ENCODE measurements at places on chromosomes 5 and 9.

- H3K4me3 ChIP-seq = no peak overlapping the region
- DNase-seq = no peak
- H3K36me3 ChIP-seq = no peaks in the 10 kb centered on the region
Measured at GRCh38 chr5:95590880-95591279, 29.0 kb upstream of the GPR150 start.

DNA sequence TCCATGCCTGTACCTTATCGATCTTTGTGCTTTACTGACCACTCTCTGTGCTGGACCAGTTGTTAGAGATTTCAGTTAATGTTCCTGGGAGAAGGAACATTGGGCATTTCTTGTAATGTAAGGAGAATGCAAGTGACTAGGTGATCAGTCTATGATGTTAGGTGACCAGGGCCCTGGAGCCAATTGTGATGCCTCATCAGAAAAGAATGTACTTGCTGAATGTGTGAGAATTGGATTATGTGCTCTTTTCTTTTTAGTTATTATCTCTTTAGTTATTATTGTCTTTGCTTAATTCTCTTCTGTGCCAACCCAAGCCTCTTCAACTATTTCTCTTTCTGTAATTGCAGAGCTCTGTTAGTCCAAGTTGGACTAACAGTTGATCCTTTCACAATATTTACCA, 92.9 kb downstream of the LRRC70 start:
- H3K4me1 ChIP-seq = no peaks in the 10 kb centered on the region
- no peaks in the 10 kb centered on the region for H3K36me3 ChIP-seq
- H3K27me3 ChIP-seq = no peaks in the 10 kb centered on the region
- H3K4me3 ChIP-seq = no peak overlapping the region
- no peak for DNase-seq

DNA sequence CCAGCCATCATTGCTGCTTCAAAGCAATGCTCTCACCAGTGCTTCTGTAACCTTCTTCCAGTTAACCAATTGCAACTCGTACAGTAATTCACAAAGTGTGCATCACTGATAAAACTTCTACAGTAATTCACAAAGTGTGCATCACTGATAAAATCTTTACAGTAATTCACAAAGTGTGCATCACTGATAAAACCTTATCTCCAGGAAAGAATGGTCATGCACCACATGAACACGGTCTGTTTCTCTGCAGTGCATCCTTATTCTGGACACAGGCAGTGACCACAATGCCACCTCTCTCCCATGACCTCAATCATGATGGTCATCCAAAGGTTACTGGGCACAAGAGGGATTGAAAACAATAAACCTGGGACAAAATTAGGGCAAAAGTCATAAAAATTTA, 153.6 kb downstream of the TSSK1B start:
- H3K36me3 ChIP-seq = no peaks in the 10 kb centered on the region
- H3K27me3 ChIP-seq = no peaks in the 10 kb centered on the region
- H3K4me3 ChIP-seq = no peak overlapping the region
- DNase-seq = no peak

- no peak for DNase-seq
- no peak overlapping the region for H3K4me3 ChIP-seq
- H3K27me3 ChIP-seq = no peaks in the 10 kb centered on the region
- H3K4me1 ChIP-seq = no peaks in the 10 kb centered on the region
Measured at GRCh38 chr9:116674210-116674980, 12.7 kb upstream of the TRIM32 start.

GRCh38 chr5:61051267-61051666, 106.3 kb downstream of the NDUFAF2 start:
- no peaks in the 10 kb centered on the region for H3K27me3 ChIP-seq
- no peak overlapping the region for H3K4me3 ChIP-seq
- no peaks in the 10 kb centered on the region for H3K4me1 ChIP-seq
- no peaks in the 10 kb centered on the region for H3K36me3 ChIP-seq

- no peaks in the 10 kb centered on the region for H3K27me3 ChIP-seq
- H3K36me3 ChIP-seq = no peaks in the 10 kb centered on the region
- H3K27ac ChIP-seq = no peak overlapping the region
- H3K4me1 ChIP-seq = peaks cover 55% of the 10 kb centered on the region
- no peak overlapping the region for H3K4me3 ChIP-seq
Measured at GRCh38 chr9:71764463-71764862, 3.9 kb downstream of the CEMIP2 start.

- peak overlapping the region; percentile 38 for H3K27ac ChIP-seq
- H3K4me1 ChIP-seq = peaks cover 6% of the 10 kb centered on the region
- no peaks in the 10 kb centered on the region for H3K27me3 ChIP-seq
- no peak overlapping the region for H3K4me3 ChIP-seq
Measured at GRCh38 chr5:79147076-79147475, 35.5 kb downstream of the BHMT start.

DNA sequence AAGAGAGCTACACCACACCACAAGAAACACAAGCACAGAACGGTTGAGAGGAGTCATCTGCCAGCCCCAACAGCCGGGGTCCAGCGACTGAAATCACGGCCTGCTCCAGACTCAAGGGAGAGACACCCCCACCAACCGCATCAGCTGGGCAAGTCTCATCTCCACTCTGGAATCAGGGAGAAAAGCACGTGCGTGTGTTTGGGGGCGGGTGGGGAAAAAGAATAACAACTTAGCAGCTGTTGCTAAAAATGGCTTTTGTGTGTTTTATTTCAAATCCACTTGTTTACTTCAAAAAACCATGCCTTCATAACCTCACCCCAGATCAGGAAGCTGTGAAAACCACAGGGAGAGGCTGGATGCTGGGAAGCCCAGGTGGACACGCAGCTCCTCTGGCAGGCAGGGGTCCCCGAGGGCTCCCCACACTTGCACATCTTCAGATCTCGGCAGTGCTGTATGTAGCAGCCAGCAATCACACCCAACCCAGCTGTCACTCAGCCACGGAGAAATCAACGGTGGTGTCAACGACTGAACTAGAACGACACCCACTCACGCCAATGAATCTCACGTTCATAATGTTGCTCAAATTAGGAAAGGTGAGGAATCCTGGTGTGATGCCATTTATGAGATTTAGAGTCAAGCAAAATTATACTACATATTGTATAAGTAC, 19.0 kb downstream of the PNPLA7 start:
- no peak for DNase-seq
- peaks cover 5% of the 10 kb centered on the region for H3K4me1 ChIP-seq
- H3K27me3 ChIP-seq = no peaks in the 10 kb centered on the region
- no peak overlapping the region for H3K27ac ChIP-seq

GRCh38 chr9:90907790-90908189, 106.2 kb downstream of the SYK start:
- no peak overlapping the region for H3K27ac ChIP-seq
- H3K27me3 ChIP-seq = no peaks in the 10 kb centered on the region
- no peaks in the 10 kb centered on the region for H3K4me1 ChIP-seq
- DNase-seq = no peak
- no peak overlapping the region for H3K4me3 ChIP-seq
- H3K36me3 ChIP-seq = no peaks in the 10 kb centered on the region

GRCh38 chr9:127154003-127154389, 31.6 kb upstream of the ANGPTL2 start:
- DNase-seq = no peak
- H3K36me3 ChIP-seq = no peaks in the 10 kb centered on the region
- H3K4me3 ChIP-seq = no peak overlapping the region
- peak overlapping the region; percentile 77 for H3K27ac ChIP-seq
- no peaks in the 10 kb centered on the region for H3K27me3 ChIP-seq
- H3K4me1 ChIP-seq = peaks cover 18% of the 10 kb centered on the region

GRCh38 chr9:118532592-118532991, 828.4 kb downstream of the TLR4 start:
- H3K4me3 ChIP-seq = no peak overlapping the region
- no peaks in the 10 kb centered on the region for H3K36me3 ChIP-seq
- H3K4me1 ChIP-seq = peaks cover 6% of the 10 kb centered on the region
- H3K27me3 ChIP-seq = no peaks in the 10 kb centered on the region

DNA sequence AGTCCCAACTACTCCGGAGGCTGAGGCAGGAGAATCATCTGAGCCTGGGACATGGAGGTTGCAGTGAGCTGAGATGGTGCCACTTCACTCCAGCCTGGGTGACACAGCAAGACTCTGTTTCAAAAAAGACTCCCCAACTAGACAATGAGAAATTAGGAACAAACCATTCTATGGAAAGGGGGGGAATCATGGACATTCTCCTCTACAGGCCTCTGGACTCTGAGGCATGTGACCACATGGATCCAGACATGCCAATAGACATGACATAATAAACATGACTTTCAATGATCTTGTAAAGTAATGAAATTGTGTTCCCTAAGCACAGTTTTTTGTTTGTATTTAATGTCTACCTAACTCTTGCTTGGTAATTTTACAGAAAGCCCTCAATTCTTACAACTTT, 8.8 kb downstream of the HOMER1 start:
- DNase-seq = no peak
- H3K4me1 ChIP-seq = peaks cover 35% of the 10 kb centered on the region
- no peak overlapping the region for H3K4me3 ChIP-seq
- no peaks in the 10 kb centered on the region for H3K36me3 ChIP-seq

- H3K36me3 ChIP-seq = no peaks in the 10 kb centered on the region
- peak within 1 kb of the TSS; percentile 83 for H3K4me3 ChIP-seq
- H3K4me1 ChIP-seq = peaks cover 21% of the 10 kb centered on the region
- no peaks in the 10 kb centered on the region for H3K27me3 ChIP-seq
Measured at GRCh38 chr9:37753489-37754190, at the start of gene TRMT10B. TSS of gene TRMT10B (plus strand) at chr9:37753805. CDS start at chr9:37761932, 8,127 bp downstream.

DNA sequence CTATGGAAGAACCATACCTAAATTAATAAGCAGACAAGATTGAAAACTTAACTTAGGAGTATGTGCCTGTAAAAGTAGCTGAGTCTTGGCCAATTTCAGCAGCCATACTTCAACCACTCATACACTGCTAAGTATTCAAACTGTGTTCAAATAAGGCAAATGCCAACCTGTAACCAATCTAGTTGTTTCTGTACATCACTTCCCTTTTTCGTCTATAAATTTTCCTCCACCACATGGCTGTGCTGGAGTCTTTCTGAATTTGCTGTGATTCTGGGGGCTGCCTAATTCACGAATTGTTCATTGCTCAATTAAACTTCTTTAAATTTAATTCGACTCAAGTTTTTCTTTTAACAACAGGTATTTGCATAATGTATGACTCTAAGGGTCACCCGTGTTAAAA, 184.4 kb downstream of the PLK2 start:
- no peak overlapping the region for H3K4me3 ChIP-seq
- no peaks in the 10 kb centered on the region for H3K36me3 ChIP-seq
- no peaks in the 10 kb centered on the region for H3K27me3 ChIP-seq
- no peak overlapping the region for H3K27ac ChIP-seq
- H3K4me1 ChIP-seq = no peaks in the 10 kb centered on the region
- DNase-seq = no peak
